T-helper 17 cell (primary cell): ENCODE measurements at places on chromosomes 5 and 9. TPM values are rescaled to one million over a fixed set of nuclear protein-coding genes. Genes with fewer than 3 reads are reported as not detected.

PDE6A gene
- total RNA-seq: not detected

SV2C gene
- 0.02 TPM for total RNA-seq

DNA sequence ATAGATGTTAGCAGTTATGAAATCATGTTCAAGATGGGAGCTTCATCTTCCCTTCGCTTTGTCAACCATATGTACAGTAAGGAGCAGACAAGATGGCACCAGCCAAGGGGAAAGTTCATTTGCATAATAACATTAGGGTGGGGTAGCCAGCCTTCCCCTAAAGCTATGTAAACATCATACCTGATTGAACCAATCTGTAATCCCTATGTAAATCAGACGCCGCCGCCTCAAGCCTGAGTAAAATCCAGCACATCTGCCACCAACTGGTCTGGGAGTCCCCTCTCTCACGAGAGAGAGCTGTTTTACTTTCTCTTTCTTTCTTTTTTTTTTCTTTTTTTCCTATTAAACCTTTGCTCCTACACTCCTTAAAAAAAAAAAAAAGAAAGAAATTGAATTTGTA, 30.8 kb upstream of the REEP2 start:
- peaks cover 10% of the 10 kb centered on the region for H3K36me3 ChIP-seq
- peaks cover 14% of the 10 kb centered on the region for H3K4me1 ChIP-seq
- no peak for DNase-seq
- H3K4me3 ChIP-seq: no peak overlapping the region

ADGRD2 gene
- total RNA-seq: not detected

GRCh38 chr9:100309992-100310391, 42.8 kb downstream of the TEX10 start:
- H3K36me3 ChIP-seq: peaks cover 13% of the 10 kb centered on the region
- no peak for DNase-seq
- H3K4me1 ChIP-seq: peaks cover 14% of the 10 kb centered on the region
- no peak overlapping the region for H3K27ac ChIP-seq
- H3K4me3 ChIP-seq: no peak overlapping the region

ADAMTS6 gene
- total RNA-seq: 1.4 TPM

- no peaks in the 10 kb centered on the region for H3K4me1 ChIP-seq
- no peaks in the 10 kb centered on the region for H3K27me3 ChIP-seq
- H3K4me3 ChIP-seq: no peak overlapping the region
Observed at GRCh38 chr9:116232424-116233159, 79.0 kb downstream of the PAPPA start.

GRCh38 chr5:169421677-169422076, 120.7 kb upstream of the SLIT3 start:
- peaks cover 24% of the 10 kb centered on the region for H3K27me3 ChIP-seq
- no peaks in the 10 kb centered on the region for H3K4me1 ChIP-seq
- H3K27ac ChIP-seq: no peak overlapping the region
- DNase-seq: no peak
- H3K36me3 ChIP-seq: no peaks in the 10 kb centered on the region
- H3K4me3 ChIP-seq: no peak overlapping the region

DNA sequence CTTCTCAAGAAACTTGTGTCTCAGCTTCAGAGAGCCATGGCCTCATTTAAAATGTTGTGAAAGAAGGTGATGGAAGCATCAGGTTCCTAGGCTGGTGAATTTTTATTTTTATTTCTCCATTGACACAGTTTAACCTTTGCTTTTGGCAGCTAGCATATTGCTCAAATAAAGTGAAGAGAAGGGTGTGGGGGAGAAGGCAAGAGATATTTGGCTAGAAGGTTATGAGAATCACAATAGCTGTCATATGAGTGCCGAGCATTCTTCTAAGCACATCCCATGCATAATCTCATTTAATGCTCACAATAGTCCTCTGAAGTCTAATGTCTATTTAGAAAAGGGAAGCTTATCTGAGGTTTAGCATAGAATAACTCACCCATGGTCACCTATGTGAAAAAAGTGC, 43.1 kb downstream of the GRIA1 start:
- no peak overlapping the region for H3K4me3 ChIP-seq
- H3K27ac ChIP-seq: no peak overlapping the region
- no peak for DNase-seq
